ENCODE measurements at places on chromosomes 3 and 15.

DNA sequence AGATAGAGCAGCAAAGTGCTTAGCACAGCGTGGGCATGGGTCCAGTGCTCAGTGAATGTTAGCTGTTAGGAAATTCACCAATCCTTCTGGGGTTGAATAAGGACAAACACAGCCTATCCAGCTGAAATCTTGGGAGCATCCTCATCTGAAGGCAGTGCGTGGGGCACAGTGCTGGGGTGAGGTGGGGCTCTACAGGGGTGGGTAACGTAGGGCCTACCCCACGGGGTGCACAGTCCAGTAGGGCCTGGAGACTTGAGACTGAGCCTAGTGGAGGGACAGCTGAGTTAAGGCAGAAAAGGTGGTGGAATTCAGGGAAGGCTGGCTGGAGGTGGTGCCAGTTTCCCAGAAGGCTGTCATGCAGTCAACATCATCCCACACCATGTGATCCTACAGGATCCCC, 73.0 kb downstream of the ISG20 start:
- DNase-seq: no peak

DNA sequence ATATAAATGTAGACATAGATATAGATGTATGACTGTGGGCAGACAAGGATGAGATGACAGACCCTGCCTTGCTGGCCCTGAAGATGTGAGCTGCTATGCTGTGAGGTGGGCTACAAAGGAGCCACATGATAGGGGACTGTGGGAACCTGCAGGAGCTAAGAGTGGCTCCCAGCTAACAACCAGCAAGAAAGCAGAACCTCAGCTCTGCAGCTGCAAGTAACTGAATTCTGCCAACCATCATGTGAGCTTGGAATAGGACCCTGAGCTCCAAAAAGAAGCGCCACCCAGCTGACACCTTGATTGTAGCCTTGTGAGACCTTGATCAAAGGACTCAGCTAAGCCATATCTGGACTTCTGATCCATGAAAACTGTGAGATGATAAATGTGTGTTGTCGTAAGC, 123.3 kb upstream of the GRM7 start:
- no peak for DNase-seq

- DNase-seq: no peak
Measured at GRCh38 chr3:48022178-48022577, 6.0 kb upstream of the MAP4 start.

- DNase-seq: no peak
Measured at GRCh38 chr15:74531144-74531811, 9.7 kb upstream of the ARID3B start.

DNA sequence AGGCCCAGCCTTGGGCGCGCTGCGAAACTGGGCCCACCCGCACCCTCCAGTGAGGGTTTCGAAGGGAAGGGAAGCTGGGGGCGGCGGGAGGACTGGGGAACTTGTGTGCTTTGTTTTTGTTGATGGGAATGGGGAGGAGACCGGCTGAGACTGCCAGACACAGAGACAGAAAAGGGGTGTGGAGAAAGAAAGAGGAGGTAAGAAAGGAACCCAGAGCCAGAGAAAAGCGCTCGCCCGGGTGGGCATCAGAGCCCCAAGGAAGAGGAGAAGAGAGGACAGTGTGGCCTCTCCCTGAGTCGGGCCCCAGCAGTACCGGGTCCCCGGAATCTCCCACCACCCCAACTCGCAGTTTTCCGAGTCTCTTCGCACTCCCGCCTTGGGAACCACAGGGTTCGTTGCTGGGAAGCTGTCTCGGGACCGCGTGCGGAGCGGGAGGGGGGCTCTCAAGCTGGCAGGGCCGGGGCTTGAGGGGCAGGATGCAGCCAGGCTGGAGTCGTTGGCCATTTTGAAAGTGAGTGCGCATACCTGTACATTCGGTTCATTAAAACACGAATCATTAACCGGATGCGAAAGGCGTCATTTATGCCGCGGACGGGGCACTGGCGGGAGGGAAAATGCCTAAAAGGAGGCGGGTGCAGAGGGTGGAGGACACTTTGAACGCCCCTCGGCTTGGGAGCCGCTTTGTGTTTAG, 3.1 kb downstream of the SKOR1 start:
- no peak for DNase-seq

- DNase-seq: no peak
Measured at GRCh38 chr3:171044835-171045793, 18.6 kb upstream of the SLC2A2 start.

DNA sequence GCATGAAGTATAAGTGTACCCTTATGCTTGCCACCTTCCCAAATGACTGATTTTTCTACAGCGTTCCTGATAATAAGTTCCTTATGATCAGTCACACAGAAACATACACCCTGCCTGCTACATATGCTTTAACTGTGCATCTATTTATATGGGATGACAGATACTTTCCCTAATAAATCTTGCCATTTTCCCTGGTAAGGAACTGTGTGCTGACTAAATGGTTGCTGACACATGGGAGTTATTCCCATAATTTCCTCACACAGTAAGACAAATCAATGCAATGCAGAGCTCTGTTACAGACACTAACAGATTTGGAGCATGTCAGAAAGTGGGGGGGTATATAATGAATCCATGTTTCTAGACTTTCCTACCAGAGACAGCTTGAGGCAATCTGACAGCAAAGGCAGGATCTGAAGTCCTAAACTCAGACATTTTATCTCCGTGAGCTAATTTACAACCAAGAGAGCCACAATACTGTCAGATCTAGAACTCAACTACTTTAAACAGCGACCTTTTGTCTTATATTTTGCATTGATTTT, 86.9 kb upstream of the TCF12 start:
- no peak for DNase-seq

DNA sequence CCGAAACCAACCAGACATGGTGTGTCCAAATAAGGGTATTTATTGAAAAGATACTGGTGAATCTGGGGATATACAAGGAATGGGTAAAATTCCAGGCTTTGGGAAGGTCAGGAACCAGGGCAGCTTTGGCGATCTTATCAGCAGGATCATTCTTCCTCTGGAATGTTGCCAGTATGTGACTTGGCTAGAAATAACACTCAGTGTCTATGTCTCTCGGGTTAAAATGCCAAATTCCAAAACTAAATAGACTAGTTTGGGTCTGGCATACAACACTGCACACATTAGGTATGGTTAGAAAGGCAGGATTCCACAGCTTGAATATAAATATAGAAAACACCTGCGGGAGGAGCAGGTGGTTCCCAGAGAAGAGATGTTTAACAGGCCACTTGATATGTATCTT, 220.2 kb upstream of the CD96 start:
- no peak for DNase-seq

DNA sequence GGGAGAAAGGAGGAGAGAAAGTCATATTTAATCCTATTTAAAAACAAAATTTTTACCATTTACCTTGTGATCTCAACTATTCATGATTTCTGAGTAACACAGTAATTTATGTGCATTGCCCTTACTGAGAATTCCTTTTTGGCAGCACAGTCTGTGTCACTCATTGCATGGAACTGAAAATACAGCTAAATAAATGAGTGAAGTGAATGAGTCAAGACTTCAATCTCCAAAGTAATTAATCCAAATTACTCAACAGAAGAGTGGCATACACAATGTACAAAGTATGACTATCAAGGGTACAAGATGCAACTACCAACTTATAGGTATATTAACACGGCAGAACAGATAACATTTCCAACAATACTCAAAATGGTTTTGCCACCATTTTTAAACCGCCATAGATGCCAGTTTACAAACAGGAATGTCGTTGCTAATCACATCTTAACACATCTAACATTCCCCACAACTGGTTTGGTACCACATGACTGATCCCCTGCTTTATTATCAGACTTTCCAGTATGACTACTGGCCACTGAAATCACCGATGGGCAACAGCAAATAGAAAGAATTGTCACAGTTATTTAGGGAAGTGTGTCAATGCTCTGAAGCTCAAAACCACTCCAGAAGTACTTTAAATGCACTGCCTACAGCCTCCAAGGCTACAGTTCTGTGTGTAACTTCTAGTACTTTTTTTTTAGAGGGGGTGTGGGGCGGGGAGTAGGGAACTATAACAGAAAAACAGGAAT, 410.4 kb downstream of the SHQ1 start:
- DNase-seq: no peak

- DNase-seq: no peak
Measured at GRCh38 chr15:69578787-69579583, 126.4 kb downstream of the RPLP1 start.

DNA sequence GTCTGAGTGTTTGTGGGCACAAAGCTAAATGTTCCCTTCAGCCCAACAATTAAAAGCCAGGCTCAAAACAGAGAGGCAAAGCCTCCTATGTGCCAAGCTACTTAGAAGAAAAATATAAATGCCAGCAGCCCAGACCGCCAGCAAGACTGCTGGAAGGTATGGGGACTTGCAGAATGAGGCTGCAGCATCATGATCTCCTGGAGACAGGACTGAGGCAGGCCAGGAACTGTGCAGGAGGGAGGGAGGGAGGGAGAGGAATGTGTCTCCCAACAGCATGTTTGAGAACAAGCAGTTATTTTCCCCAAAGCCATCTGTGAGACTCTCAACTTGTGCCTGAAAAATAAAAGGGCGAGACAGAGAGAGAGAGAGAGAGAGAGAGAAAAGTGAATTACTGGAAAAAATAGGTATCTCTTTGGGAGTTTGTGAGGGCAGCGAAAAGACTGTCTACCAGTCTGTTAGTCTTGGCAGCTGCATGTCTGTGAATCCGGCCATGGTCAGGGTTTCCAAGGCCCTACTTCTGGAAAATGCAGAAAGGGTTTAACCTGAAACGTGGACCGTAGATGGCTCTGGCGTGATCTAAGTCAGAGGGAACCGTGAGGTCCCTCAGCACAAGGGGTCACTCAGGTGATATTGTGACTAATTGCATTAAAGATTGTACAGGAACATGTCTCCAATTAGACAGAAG, 139.7 kb upstream of the COL8A1 start:
- DNase-seq: no peak

Measured in neuronal stem cell (in vitro differentiated cells).